Retinal pigment epithelial cell (primary cell): ENCODE measurements at places on chromosomes 1 and 21.

DNA sequence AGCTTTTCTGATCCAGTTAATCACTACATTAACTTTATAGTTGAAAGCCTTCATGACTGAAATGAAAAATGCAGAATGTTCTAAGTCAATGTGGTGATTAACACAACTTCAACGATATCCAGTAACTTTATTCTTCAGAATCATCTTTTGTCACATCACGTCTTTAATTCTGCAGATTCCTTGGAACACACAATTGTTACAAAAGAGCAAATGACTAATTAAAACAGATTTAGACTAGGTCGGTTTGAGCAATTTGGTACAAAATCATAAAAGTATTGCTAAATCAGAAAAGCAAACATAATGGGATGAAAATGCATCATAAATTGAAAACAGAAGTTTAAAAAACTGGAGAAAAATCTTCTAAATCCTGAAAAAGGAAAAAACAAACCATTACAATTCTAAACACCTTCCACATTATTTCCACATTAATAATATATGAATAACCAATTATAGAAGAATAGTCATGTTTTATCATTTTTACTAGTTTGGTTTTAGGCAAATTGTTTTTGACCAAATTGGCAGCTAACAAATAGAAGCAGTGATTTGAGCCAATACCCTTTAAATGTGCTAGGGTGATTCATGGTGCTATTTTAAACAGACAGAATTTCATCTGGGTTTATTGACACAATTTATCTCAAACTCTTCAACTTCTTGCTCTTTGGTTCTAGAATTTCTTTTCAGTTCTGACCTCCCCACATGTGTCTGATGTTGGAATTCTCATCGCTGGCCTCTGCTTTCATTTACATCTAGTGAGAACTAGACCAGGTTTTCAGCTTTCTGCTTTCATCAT, 468.1 kb upstream of the PTBP2 start:
- DNase-seq, result no peak

DNA sequence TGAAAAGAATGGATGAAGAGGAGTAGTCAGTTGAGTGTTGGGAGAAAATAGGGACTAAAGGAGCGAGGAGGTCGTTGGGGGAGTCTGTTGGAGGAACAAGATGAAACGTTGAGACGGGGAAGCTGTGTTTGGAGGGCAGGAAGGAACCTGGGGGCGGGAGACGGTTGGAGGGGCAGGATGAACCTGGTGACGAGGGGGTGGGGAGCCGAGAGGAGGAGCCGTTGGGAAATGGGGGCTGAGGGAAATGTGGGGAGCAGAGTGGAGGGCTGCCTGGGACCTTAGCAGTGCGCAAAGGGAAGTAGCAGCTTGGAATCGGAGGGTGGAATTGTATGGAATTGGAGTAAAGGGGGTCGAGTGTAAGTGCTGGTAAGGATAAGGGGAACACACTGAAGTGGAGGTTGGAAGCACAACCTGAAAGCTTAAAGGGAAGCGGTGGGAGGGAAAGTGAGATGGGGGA, 630 bp downstream of the MTF2 start:
- no peak for DNase-seq

- DNase-seq, result no peak
These were observed 542.2 kb downstream of the DPYD start for GRCh38 chr1:97378596-97378995.

- no peak for DNase-seq
These were observed 34.0 kb upstream of the EDN2 start for GRCh38 chr1:41518471-41518870.

DNA sequence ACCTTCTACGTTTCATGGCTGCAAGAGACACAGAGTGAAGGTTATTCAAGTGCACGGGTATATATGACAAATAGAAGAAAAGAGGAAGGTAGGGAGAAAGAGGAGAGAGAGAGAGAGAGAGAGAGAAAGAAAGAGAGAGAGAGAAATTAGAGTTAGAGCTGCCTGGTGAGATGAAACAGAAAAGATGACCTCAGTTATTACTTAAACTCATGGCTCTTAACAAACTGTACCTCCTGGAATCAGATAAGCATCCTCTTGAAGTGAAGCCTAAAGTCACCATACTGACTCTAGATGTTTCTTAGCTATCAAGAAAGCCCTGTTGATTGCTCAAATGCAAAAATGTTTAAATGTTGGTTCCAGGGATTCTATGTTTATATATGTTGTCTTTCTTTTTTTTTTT, 597.7 kb upstream of the ZP4 start:
- no peak for DNase-seq

- no peak for DNase-seq
These were observed 832.6 kb upstream of the TMPRSS15 start for GRCh38 chr21:19236209-19236608.

DNA sequence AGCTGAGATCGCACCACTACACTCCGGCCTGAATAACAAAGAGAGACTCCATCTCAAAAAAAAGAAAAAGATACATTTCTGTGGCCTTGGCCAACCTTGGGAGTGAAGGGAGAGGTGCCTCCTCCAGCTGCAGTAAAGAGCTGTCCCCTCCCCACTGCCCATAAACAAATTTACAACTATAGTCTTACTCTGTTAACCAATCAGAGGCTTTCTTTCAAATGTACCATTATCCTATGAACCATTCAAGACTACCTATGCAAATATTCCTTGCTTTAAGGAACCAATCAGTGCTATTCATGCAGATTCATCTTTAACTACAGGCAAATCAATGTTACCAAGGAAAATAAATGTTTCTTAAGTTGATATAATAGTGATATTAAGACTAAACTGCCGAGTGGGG, 1.0 kb downstream of the CELA2B start:
- no peak for DNase-seq

DNA sequence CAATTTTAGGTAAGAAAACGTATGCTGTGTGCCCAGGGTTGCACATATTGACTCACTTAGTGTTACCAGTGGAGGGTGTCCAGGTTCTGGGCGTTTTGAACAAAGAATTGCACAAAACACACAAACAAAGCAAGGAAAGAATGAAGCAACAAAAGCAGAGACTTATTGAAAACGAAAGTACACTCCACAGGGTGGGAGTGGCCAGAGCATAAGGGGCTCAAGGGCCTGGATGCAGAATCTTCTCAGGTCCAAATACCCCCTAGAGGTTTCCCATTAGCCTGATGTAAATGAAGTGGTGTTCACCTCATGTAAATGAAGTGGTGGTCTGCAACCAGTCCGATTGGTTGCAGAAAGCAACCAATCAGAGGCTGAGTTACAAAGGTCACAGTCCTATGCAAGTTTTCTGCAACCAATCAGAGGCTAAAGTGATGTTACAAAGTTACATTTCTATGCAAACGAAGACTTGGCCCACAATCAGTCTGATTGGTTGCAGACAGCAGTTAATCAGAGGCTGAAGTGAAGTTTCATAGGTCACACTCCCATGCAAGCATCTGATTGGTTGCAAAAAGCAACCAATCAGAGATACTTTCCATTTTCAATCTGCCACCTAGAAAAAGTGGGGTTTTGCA, 228.3 kb downstream of the ST6GALNAC3 start:
- DNase-seq, result no peak

DNA sequence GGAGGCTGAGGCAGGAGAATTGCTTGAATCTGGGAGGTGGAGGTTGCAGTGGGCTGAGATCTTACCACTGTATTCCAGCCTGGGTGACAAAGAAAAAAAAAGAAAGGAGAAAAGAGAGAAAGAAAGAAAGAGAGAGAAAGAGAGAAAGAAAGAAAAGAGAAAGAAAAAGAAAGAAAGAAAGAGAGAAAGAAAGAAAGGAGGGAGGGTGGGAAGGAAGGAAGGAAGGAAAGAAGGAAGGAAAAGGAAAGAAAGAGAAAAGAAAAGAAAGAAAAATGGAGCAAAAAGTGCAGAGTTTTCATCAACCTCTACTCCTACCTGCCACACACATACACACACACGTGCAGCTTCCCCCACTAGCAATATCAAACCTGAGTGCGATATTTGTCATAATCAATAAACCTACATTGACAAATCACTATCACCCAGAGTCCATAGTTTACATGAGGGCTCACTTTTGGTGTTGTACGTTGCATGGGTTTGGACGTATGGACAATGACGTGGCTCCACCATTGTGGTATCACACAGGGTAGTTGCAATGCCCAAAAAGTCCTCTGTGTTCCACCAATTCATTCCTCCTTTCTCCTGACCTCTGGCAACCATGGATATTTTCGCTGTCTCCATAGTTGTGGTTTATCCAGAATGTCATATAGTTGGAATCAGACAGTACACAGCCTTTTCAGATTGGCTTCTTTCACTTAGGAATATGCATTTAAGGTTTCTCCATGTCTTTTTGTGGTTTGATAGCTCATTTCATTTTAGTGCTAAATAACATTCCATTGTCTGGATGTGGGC, 36.5 kb downstream of the EVA1C start:
- no peak for DNase-seq

- DNase-seq, result peak; percentile 17
These were observed 1069.4 kb upstream of the ADGRL2 start for GRCh38 chr1:80731241-80731894.

DNA sequence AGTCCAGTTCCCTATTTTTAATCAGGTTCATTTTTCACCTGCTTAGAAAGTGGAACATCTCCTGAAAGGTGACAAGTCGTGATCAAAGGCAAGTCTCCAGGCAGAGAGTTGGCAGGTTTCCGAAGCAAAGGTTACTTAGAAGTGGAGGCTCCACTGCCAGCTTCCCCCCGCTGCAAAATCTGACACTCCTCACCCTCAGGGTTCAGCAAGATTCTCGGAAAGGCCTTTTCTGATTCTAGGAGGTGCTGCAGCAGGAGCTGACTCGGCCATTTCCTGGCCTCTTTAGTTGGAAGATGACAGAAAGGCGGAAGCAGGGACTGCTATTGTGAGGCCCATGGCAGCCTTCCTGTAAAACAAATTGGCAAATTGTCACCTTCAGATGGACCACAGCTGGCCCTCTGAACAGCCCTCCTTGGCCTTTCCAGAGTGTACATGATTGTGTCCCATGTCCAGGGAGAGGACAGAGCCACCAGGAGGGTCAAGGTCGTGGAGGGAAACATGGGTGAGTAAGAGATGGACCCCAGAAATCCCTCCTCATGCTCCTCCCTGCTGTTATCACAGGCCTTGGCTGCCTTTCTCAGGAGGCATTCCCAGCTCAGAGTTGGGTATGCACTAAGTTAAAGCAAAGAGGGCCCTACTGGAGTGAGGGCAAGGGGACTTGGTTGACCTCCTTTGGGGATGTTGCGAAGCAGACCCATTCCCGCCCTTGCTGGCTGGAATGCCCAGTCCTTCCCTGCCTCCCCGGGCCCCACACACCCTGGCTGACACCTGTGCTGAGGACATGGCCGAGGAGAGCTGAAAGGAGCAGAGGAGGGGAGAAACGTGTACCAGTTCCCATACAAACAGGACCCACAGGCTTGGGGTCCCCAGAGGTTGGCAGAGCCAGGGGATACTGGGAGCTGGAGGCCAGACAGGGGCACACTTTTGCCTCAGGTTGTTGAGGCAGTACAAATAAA, 115.5 kb upstream of the IRF2BP2 start:
- no peak for DNase-seq

GRCh38 chr21:25561668-25562641, 45.3 kb downstream of the MRPL39 start:
- peak; percentile 22 for DNase-seq

GRCh38 chr1:41315871-41316270, 45.4 kb upstream of the FOXO6 start:
- DNase-seq, result no peak

GRCh38 chr1:244779410-244779809, 56.0 kb upstream of the COX20 start:
- no peak for DNase-seq

DNA sequence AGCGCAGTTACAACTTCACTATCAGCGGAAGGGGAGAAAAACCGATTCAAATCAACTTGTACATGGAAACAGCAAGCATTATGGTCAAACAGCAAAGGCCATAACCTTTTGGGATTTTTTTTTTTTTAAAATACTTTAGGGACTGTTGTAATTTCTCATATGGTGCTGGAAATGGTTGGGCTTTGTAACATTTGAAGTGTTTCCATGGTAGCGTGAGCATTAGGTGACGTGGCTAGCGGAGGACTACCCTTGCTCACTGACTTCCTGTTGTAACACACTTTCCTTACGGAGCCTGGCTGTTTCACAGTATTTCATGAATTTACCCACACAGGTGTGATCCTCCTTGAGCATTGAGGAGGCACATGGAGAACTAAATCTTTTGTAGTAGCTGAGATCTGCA, 269.5 kb downstream of the TM2D1 start:
- no peak for DNase-seq

- no peak for DNase-seq
These were observed 358.2 kb upstream of the KAZN start for GRCh38 chr1:14240265-14240664.

GRCh38 chr1:70299472-70299871, 55.0 kb downstream of the ANKRD13C start:
- no peak for DNase-seq

DNA sequence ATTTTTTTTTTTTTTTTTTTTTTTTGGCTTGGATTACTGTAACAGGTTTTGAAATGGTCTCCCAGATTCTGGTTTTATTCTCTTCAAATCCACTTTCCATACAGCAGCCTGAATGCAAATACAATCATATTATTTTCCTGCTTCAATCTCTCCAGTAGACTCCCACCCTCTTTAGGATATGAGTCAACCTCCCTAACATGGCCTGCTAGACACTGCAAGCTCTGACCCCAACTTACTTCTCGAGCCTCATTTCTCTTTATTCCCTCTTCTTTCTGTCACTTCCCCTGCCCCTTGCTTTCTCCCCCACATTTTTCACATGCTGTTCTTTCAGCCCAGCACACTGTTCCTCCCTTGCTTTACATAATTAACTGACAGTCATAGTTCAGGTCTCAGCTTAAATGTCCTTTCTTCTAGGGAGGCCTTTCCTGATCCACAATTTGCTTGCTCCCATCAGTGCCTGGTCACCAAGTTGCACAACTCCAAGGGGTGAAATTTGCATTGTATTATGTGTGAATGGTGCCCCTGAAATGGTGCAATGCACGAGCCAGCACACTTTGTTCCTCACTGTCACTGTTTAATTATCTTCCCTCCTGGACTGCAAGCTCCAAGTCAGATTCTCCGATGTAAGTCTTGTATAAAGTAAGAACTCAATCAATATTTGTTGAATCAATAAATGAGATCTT, 22.1 kb upstream of the IL19 start:
- DNase-seq, result no peak

GRCh38 chr1:41673378-41673777, 188.9 kb upstream of the EDN2 start:
- no peak for DNase-seq

- DNase-seq, result no peak
These were observed 344.7 kb downstream of the DUSP10 start for GRCh38 chr1:221397141-221397540.

DNA sequence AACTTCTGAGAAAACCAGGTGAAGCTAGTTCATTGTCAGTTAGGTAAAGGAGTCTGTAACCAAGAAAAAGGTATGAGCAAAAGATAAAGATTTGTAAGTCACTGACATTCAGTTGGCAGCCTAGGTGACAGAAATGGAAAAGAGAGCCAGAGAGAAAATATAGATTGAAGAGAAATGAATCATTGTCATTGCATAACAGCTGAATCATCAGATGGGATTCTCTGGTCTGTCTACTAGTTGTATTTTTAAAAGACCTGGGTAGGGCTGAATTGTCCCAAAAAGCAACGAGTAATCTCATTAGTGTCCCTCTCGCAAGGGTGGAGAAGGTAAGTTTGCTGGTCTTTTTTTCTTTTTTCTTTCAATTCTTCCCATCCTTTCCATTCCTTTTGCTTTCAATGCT, 36.6 kb downstream of the PTGS2 start:
- no peak for DNase-seq

GRCh38 chr1:204867666-204868339, 2.9 kb upstream of the NFASC start:
- DNase-seq, result no peak

GRCh38 chr1:223842784-223843183, 3.0 kb downstream of the TP53BP2 start:
- DNase-seq, result no peak
